Caki2 (cell line): ENCODE measurements at places on chromosomes 3 and 15. TPM values are rescaled to one million over a fixed set of nuclear protein-coding genes. Genes with fewer than 3 reads are reported as not detected.

DNA sequence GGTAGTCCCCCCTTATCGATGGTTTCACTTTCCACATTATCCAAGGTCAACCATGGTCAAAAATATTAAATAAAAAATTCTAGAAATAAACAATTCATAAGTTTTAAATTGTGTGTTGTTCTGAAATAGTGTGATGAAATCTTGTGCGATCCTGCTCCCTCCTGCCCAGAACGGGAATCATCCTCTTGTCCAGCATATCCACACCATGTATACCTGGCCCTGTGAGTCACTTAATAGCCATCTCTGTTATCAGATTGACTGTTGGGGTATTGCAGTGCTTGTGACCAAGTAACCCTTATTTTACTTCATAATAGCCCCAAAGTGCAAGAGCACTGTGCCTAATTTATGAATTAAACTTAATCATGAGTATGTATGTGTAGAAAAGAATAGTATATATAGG lies 19.1 kb downstream of the FAM81A start:
- no peak for DNase-seq

DNA sequence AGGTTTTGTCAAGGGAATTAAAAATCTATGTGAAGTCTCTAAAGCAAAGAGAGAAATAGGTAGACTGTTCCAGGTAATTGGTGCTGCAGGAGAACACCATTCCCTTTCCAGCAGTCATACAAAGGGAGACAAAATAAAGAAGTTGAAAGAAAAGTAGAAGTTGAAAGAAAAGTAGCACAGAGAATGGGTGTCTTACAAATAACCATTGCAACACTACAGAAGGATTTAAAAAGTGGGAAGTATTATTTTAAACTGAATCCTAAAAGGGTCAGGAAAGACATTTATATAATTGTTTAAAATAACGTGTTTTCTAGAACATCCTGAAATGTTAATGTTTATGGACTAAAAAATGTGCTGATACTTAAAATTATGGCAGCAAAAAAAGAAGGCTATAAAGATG lies 223.8 kb downstream of the RSRC1 start:
- DNase-seq, result no peak

Gene C15orf62
- 0.27 and 0.64 TPM in 2 replicates for total RNA-seq

DNA sequence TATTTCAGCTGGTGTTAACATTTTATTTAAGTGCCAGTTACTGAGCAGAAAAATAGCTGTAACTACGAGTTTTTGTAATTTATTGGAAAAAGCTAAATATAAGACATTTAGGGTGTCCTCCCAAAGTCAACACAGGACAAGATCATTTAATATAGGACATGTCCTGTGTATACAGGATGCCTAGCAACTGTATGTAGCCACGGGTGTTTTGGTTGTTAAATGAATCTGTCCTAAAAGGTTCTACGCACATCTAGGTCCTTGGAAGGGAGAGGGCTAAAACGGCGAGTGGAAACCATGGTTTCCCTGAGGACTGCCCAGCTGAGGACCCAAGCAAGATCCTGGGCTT lies 565 bp upstream of the ZNF621 start:
- no peak for DNase-seq

DNA sequence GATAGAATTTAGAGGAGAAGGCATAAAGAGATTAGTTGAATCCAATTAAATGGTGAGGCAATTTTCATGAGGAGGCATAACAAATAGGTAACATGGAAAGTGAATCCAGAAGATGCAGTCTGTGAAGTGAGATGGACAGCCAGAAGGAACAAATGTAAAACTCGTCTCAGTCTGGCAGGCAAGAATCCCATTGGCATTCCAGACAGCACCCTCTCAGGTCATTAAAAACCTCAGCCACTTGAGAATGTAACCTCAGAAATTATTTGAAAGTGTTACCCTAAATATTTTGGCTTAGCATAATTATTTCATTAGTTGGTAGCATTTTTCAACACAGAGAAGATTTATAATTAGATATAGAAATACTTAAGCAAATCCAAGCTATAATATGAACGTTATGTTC lies 342.3 kb downstream of the LRRC3B start:
- DNase-seq, result no peak

Gene TSC22D2
- total RNA-seq, result 4.5 and 6.2 TPM in 2 replicates

Gene ELL3
- 8.1 and 11.6 TPM in 2 replicates for total RNA-seq

DNA sequence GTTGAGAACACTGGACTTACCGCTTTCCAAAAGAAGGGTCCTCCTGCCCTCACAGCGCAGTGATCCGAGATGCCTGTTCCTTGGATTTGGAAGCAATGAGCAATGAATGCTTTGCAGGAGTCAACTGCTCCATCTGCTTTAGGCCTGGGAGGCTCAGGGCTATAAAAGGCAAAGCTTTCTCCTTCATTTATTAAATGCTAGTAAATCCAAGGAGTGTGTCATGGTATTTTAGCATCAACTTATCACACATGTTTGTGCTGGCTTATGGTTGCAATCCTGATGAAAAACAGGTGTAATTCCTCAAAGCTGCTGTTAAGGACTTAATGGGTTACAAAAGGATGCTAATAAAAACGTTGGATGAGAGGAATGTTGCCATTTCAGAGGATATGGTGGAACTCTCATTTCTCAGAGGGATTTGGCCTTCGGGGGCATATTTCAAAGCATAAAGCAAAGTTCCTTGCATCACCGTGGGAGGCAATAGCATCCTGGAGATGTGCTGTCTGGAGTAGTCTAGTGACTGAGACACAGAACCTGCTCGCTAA lies 158.5 kb upstream of the TPM1 start:
- DNase-seq, result no peak

Gene HRG
- total RNA-seq, result not detected in 2 replicates

GRCh38 chr3:123028233-123028828 lies 768 bp upstream of the SEMA5B start:
- DNase-seq, result peak; percentile 62

Gene NEIL1
- total RNA-seq, result not detected in 2 replicates

DNA sequence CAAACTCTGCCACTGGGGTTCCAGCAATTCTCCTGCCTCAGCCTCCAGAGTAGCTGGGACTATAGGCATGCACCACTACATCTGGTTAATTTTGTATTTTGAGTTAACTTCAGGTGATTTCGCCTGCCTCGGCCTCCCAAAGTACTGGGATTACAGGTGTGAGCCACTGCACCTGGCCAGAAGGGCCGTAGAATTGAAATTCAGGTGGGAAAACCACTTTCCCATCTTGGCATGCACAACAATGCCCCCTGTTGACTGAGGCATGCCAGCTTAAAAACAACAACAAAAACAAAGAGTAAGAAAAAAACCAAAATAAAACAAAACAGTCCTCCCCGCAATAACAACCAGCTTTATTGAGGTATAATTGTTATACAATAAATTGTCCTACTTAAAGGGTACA lies 32.6 kb upstream of the RAB11A start:
- no peak for DNase-seq

Gene QARS1
- 241 and 326 TPM in 2 replicates for total RNA-seq

Gene HEXA
- total RNA-seq, result 177 and 197 TPM in 2 replicates

DNA sequence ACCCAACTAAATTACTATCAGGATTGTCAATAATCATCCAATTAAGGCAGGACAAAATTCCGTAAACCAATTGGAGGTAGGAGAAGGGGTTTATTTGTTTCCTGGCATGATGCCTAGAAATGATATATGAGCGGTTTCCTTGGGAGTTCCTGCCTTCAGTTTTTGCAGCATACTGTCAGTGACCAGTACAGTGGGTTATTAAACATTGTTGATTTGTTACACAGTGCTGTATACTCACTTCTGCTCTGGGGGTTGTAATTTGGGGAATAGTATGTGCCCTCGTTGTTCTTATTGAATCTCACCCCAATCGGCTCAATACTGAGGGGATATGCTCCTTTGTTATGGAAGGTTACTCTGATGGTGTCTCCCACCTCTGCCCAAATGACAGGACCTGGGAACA lies 22.2 kb downstream of the CP start:
- no peak for DNase-seq

Gene BTBD1
- 46.5 and 56.8 TPM in 2 replicates for total RNA-seq

Gene FBXW12
- total RNA-seq, result not detected in 2 replicates

Gene INSYN1
- total RNA-seq, result not detected in 2 replicates

DNA sequence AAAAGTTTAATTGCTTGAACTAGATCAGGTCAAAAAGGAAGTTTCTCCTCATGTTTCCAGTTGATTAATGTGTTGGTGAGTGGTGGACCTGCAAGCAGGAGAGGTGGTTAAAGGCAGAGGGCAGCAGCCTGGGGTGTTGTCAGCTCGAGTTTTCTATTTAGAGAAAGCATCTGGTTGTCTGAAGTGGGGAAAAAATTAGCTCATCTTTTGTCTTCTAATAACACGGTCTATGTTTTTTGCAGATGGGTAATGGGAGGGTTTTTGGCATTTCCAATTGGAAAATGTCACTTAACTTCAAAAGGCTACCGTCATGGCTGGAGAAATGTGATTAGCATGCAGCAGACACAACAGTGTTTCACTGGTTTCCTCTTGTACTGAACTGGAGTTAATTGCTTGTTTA lies 122.6 kb downstream of the ITPR1 start:
- DNase-seq, result no peak

DNA sequence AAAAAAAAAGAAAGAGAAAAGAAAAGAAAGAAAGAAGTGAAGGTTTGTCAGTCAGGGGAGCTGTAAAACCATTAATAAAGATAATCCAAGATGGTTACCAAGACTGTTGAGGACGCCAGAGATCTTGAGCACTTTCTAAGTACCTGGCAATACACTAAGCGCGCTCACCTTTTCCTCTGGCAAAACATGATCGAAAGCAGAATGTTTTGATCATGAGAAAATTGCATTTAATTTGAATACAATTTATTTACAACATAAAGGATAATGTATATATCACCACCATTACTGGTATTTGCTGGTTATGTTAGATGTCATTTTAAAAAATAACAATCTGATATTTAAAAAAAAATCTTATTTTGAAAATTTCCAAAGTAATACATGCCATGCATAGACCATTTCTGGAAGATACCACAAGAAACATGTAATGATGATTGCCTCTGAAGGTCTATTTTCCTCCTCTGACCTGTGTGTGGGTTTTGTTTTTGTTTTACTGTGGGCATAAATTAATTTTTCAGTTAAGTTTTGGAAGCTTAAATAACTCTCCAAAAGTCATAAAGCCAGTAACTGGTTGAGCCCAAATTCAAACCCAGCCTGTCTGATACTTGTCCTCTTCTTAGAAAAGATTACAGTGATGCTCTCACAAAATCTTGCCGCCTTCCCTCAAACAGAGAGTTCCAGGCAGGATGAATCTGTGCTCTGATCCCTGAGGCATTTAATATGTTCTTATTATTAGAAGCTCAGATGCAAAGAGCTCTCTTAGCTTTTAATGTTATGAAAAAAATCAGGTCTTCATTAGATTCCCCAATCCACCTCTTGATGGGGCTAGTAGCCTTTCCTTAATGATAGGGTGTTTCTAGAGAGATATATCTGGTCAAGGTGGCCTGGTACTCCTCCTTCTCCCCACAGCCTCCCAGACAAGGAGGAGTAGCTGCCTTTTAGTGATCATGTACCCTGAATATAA lies 2.0 kb downstream of the B2M start:
- peak; percentile 52 for DNase-seq

GRCh38 chr3:134389865-134390264 lies 15.6 kb upstream of the AMOTL2 start:
- no peak for DNase-seq
